ENCODE measurements at places on chromosomes 7 and 10.
A peak's percentile ranks its signal among the peaks of the same experiment; 100 is the strongest.

DNA sequence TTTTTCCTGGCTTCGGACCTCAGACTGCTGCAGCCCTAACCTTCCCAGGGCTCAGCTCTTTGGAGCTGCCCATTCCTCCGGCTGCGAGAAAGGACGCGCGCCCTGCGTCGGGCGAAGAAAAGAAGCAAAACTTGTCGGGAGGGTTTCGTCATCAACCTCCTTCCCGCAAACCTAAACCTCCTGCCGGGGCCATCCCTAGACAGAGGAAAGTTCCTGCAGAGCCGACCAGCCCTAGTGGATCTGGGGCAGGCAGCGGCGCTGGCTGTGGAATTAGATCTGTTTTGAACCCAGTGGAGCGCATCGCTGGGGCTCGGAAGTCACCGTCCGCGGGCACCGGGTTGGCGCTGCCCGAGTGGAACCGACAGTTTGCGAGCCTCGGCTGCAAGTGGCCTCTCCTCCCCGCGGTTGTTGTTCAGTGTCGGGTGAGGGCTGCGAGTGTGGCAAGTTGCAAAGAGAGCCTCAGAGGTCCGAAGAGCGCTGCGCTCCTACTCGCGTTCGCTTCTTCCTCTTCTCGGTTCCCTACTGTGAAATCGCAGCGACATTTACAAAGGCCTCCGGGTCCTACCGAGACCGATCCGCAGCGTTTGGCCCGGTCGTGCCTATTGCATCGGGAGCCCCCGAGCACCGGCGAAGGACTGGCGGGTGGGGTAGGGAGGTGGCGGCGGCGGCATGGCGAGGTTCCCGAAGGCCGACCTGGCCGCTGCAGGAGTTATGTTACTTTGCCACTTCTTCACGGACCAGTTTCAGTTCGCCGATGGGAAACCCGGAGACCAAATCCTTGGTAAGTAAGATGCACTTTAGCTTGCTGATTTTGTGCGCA is at the start of gene PLXDC2:
Gene PLXDC2 (plus strand): TSS at position 22 of the 820 bp plus-strand sequence.
- no peak for DNase-seq

DNA sequence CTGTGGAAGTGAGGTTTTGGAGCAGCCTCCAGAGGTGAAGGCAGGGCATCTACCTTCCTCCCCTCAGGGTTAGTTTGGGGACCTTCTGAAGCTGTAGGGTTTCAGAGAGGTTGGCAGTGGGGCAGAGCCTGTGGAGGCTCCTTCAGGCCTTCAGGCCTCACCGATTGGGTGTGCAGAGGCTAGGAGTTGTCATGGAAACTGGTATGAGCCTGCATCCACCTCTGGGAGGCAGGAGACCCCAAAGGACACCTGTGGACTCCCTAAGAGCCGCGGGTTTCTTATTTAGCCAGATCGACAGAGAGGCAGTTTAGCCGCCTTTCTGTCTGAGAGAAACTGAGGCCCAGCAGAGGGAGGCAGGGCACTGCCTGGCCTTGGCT is 2.0 kb downstream of the LZTS2 start:
- DNase-seq: no peak

GRCh38 chr7:99639267-99639666 is 22.5 kb downstream of the ZSCAN25 start:
- DNase-seq: no peak

GRCh38 chr7:104971290-104972071 is 42.5 kb upstream of the KMT2E start:
- DNase-seq: no peak

DNA sequence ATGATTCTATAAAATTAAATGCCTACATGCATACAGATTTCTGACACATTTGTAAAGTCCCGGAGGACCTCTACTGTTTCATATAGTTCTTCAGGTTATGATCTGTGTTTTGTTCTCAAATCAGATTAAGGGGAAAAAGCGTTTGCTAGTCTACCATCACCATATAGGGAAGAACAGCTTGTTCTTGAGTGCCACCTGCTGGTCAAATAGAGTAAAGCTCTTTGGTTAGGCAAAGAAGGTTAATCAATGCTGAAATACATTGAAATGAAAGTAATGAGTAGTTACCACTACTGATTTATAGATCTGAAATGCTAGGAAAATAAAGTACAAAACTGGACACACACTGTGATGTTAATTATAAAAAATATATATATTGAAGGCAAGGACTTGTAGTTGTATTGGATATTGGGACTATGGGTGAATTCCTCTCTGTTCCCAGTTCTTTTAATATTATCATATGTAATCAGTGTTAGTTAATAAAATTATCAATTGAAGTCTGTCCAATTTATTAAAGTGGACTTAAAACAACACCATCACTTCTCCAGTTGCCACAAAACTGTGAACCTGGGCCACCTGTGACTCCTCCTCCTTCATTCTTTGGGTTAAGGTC is 72.6 kb upstream of the PDLIM1 start:
- no peak for DNase-seq

DNA sequence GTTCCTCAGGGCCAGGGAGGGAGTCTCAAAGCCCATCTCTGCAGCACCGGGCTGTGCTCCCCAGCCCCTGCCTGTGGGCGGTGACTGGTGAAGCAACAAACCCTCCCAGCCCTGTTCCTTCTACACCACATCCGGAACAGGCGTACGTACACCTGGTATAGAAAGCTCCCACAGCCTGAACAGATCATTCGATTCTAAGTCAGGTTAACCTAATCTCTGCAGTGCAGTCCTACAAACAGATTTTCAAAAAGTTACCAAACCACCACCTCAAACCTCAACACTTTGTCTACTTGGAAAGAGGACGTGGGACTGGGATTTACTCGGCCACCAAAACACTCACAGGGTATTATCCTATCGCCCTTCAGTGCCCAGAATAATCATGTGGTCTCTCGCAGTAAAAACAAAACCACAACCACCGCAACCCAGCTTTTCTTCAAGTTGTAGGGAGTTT is 238.4 kb downstream of the DIP2C start:
- DNase-seq: peak; percentile 24

- DNase-seq: no peak
These were observed 94.7 kb downstream of the GALNT11 start for GRCh38 chr7:152120210-152120609.

DNA sequence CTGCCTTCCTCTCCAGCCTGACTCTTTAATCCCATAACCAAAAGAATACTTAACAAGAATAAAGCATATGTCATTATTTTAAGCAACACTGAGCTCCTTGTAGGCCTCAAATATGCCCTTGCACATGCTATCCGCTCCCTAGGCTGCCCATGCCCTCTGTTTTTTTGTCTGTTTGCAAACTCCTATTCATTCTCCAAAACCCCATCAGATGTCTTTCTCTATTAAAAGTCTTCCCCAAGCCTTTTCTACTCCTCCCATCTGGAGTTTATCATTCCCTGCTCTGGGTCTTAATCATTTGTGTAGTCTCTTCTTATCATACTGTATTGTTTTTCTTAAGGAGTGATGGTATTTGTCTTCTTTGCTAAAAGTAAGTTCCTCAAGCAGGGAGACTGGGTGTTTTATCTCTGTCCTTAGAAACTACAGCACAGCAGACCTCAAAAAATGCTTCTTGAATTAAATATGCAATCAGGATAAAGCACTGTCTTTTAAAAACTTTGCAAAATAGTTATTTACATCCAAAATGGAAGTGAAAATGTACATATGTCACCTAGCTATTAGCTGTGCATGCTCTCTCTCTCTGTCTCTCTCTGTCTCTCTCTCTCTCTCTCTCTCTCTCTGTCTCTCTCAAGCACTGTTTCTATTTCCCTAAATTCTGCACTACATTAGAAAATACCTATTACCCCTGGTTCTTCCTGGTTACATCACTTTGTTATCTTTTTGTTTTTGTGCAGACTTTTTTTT is 56.5 kb upstream of the OPALIN start:
- no peak for DNase-seq

DNA sequence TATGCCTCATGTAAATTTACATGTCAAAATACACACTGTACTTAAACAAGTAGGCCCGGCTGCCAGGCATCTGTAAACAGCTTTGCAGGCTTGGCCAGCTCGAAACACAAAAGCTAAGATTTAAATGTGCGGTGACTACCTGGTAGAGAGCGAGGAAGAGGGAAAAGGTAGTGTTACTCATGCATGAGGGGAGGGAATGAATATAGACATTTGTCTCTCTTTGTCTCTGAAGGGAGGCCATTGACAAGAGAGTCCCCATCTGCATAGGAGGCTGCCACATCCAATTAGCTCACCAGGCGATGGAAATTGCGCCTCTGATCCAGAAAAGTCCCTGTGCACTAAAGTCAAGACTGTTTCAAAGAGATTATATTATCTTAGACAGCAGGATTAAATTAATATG is 535.8 kb downstream of the PTPRN2 start:
- no peak for DNase-seq

GRCh38 chr7:138865843-138866242 is 67.8 kb upstream of the ATP6V0A4 start:
- DNase-seq: no peak

- DNase-seq: no peak
These were observed 28.2 kb upstream of the AKAP9 start for GRCh38 chr7:91912494-91912893.

- DNase-seq: no peak
These were observed 173.9 kb upstream of the SP4 start for GRCh38 chr7:21253740-21254687.

DNA sequence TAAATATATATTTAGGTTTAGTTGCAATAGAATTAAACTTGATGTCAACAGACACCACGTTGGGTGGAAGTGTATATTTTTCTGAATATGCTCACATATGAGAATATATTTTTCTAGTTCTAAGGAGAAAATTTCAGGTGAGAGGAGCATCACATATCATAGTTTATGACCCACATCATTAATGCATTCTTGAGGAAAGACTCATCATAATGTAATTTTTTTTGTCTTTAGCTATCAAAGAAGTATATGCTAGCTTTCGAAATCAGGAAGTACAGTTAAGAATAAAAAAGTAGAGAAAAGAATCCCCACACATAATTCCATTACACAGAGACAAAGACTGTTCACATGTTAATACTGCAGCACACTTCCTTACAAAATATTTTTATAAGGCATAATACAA is 30.4 kb downstream of the A1CF start:
- no peak for DNase-seq

- DNase-seq: no peak
These were observed 14.7 kb downstream of the SPAM1 start for GRCh38 chr7:123939784-123940183.

DNA sequence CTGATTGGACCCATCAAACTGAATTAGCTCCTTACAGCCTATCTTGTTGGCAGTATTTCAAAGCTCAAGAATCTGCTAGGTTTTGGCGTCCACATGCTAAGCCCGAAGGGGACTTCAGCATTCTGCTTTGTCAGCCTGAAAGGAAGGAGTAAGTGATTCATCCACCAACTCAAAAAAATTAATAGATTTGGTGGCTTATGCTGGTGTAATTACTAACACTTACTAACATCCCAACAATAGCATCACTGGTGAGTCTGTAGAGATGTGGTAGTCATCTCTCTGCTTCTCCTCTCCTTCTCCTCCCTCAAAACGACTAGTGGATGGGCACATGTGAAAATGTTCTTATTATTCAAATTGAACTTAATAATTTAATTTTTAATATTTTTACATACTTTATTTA is 53.8 kb upstream of the EGR2 start:
- DNase-seq: no peak

DNA sequence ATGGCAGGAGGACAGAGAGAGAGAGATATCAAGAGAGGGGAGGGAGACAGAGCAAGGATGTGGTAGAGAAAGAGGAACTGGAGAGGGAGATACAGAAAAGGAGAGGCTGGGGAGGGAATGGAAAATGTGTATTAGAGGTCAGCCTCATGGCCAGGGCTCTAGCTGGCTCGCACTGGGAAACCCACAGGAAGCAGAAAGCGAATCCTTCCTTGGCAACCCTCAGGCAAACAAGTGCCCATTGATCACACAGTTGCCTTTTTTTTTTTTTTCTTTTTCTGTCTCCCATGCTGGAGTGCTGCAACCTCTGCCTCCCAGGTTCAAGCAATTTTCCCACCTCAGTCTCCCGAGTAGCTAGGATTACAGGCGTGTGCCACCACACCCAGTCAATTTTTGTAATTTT is 391.2 kb downstream of the TYW1 start:
- no peak for DNase-seq

DNA sequence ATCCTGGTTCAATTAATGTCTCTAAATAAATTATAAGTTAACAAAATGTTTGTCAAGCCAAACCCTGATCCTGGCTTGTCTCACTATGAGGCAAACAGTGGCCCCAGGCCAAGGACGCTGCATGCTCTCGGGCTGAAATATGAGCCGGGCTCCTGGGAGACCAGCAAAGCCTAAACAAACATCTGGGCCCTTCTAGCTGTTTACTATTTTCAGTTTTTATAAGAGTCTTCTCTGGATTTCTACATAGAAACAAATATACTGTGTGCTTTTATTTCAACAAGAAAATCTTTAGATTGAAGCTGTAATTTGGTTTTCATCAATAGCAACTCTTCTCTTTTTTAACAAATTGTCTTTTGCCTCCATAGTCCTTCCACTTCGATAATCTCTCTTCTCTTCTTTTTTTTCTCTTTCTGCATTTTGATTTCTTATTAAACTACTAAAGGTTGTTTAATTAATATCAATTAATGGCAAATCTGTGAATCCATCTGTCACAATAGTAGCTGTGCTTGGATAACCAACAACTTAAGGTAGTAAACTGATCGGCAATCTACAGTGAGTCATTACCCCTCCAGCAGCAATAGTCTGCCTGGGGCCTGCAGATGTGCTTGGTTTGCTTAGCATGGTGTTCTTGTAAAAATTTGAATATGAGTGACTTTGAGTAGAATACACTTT is 83.3 kb upstream of the DNAJC1 start:
- no peak for DNase-seq

DNA sequence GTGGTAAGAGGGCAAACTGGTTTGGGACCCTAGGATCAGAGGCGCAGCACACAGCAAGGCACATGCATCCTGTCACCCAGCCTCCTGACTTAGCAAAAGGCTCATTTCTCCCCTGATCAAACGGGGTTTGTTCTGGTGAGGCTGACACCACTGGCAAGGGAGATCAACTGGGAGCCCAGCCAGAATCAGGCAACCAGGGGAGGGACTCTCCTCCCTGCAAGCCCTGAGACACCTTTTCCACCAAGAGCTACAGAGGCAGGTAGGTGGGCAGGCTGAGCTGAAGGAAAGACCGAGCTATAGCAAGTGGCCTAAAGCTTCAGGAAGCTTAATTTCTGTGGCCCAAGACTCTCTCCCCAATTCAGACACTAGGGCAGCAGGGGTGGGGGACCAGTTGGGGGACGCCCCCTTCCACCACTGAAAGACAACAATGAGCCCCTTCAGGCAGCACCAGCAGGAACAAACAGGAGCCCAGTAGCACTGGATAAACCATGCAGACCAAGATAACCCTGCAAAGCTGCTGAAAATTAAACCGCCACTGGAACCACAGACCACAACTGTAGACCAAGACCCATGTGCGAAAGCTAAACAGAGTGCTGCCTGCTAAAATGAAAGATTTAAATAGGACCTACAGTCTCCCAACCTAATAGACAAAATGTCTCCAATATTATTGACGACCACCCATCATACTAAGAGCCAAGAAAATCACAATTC is 27.1 kb upstream of the SAR1A start:
- no peak for DNase-seq

Data from stimulated activated CD8-positive, alpha-beta memory T cell treated with anti-CD3 and anti-CD28 coated beads, Interleukin-2, amount 100 ng/mL, for 1 hour (primary cell).